Activated CD4-positive, alpha-beta T cell treated with anti-CD3 and anti-CD28 coated beads for 48 hours (primary cell): ENCODE measurements at places on chromosomes 3 and 15.

DNA sequence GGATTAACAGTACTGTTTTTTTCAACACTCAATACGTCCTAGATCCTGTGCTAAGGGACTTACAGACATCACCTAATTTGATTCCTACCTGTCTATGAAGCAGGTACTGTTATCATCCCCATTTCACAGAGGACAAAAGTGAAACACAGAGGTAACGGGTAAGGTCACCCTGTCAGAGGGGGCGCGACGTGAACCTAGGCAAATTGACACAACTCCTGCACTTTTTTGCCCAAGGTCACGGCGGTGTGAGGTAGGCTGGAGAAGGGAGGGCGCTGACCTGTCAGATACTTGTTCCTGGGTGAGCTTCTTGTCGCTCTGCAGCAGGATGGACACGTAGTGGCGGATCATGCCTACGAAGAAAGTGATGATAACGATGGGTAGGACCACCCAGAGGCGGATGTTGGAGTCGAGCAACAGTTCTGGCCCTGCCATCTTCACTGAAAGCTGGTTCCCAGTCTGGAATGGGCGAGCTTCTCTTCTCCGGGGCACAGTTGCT, 363 bp downstream of the EMC3 start:
- no peak for DNase-seq

DNA sequence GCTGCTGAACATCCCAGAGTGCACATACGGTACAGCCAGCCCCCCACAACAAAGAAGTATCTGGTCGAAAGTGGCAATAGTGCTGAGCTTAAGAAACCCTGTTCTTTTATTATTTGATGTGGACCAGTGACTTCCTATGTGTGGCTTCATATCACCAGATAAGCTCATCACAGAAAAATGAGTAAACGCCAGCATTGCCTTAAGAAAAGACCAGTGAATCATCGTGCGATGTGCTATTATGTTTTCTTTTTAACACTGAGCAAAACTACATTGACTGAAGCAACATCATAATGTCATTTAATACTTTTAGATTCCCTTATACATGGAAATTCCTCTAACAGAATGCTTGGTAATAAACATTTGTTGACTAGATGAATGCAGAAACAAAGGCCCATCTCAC, 45.2 kb upstream of the ARRDC4 start:
- DNase-seq: no peak

DNA sequence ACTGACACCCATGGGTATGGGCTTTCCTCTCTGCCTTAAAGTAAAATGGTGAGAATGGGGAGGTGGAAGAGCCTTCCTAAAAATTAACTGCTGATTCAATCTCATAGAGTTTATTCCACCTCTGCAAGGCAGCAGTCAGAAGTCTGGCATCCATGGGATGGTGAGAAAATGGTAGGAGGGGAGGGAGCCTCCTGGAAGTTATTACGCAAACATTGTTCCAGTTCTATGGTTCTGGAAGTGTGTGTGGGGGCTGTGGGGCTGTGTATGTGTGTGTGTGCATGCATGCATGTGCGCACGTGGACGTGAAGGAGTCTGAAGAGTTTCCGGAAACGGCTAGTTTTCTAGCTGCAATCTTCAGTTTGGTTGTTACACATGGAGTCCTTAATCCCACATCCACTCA, 177.6 kb downstream of the KCNAB1 start:
- DNase-seq: no peak

- no peak for DNase-seq
Observed at GRCh38 chr15:74461847-74462511, 1.0 kb upstream of the UBL7 start.

- DNase-seq: peak; percentile 79
Observed at GRCh38 chr15:45456212-45457106, 66.1 kb downstream of the SLC30A4 start.

DNA sequence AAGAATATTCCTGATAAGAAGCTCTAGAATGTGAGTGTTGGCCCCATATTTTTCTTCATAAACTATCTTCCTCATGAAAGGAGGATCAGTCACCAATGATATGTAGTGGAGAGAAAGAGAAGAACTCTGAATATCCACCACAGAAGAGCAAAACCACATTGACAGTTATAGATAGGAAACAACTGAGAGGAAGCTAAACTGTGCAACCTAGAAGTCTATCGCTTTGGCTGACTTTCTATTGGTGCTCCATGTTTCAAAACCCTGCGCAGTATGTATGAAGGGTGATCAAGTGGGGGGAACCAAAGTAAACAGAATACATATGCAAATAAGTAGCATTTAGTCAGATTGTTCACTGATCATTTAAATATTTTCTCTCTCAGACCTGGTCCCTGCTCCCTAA, 41.0 kb upstream of the ZNF280D start:
- DNase-seq: no peak

GRCh38 chr3:119723022-119723421, 20.2 kb downstream of the CFAP91 start:
- no peak for DNase-seq

- no peak for DNase-seq
Observed at GRCh38 chr3:183911087-183911486, 26.4 kb upstream of the PARL start.

- DNase-seq: no peak
Observed at GRCh38 chr3:115968871-115969270, 345.6 kb downstream of the GAP43 start.

GRCh38 chr3:39176025-39176714, 16.2 kb downstream of the XIRP1 start:
- DNase-seq: no peak

DNA sequence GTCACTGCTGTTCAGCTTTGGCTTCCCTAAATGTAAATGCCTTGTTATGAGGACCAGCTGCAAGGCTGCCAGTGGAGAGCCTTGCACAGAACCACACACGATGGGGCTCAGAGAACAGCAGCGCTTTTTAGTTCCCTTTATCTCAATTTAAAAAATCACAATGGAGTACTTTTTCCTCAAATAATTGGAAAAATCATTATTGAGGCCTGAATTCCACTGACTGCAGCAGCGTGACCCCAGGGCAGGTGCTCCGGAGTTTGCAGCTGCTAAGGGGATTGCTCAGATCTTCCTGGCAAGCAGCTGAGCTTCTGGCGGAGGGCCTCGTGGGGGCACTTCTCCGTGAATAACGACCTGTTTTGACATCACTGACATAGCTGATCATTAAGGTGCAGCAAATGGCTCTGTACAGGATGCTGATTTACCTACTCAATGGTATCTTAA, 245.6 kb upstream of the TRIM42 start:
- no peak for DNase-seq

DNA sequence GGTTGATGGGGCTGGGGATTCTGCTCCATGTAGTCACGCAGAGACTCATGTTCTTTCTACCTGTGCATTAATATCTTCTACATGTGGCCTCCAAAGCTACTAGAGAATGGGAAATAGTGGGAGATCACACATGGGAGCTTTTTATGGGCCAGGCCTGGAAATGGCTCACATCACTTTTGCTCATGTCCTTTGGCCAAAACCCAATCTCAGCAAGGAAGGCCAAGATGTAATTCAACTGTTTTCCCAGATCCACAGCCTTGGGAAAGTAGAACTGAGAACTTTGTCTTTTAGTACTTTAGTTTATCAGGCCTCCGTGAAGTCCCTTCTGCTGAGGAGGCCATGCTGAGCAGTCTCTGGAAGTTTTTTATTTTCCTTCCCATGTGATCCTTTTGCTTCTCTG, 73.2 kb upstream of the SLC4A7 start:
- no peak for DNase-seq

GRCh38 chr3:128293930-128294329, 140.6 kb downstream of the EEFSEC start:
- no peak for DNase-seq

DNA sequence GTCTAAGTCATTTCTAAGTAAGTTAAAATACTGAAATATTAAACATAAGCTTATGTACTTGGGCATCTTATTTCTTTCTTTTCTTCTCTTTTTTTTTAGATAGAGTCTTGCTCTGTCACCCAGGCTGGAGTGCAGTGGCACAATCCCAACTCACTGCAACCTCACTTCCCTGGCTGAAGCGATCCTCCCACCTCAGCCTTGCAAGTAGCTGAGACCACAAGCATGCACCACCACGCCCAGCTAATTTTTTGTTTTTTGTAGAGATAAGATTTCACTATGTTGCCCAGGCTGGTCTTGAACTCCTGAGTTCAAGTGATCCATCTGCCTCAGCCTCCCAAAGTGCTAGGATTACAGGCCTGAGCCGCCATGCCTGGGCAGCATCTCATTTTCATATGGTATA, 16.0 kb upstream of the ZNF710 start:
- DNase-seq: no peak

- no peak for DNase-seq
Observed at GRCh38 chr15:74798388-74799254, 14.0 kb upstream of the LMAN1L start.

- DNase-seq: no peak
Observed at GRCh38 chr15:94057305-94057704, 174.1 kb upstream of the MCTP2 start.

- no peak for DNase-seq
Observed at GRCh38 chr3:102174312-102174712, 260.5 kb upstream of the ZPLD1 start.

DNA sequence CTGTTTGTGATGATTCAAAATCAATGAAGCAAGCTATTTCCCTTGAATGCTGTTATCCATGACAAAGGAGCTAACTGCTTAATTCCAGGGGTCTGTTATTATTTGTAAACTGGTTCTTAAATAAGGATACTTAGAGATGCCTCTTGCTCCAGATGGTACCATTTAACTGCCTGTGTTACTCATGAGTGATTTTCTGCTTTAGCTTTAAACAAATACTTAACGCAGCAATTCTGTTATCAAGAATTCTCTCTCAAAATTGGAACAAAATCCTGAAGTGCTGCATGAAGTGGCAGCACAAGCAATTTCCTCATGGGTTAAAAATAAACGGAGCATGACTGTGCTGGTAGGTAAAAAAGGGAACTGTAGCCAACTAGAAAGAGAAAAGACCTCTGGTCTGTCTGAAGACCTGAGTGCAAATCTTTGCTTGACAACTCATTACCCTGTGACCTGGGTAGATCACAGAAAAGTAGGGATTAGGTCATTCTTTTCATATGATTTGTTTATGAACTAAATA, 62.5 kb upstream of the GBE1 start:
- DNase-seq: no peak

DNA sequence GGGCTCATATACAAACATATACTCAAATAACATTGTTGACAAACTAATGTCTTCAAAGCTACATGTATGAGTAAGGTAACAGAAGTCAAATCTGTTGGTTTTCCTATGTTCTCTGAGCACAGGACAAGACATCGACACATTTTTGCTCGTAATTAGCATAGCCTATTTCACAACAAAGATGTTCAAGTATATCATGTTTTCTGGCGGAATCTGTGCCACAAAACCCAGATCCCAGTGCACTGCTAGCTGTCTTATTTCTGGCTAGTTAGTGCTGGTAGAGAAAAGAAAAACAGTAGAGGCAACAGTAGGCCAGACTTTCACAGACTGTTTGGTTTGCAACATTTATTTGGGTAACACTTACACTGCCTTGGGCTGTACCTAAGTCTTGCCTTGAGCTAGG, 51.2 kb downstream of the RUBCN start:
- DNase-seq: no peak

DNA sequence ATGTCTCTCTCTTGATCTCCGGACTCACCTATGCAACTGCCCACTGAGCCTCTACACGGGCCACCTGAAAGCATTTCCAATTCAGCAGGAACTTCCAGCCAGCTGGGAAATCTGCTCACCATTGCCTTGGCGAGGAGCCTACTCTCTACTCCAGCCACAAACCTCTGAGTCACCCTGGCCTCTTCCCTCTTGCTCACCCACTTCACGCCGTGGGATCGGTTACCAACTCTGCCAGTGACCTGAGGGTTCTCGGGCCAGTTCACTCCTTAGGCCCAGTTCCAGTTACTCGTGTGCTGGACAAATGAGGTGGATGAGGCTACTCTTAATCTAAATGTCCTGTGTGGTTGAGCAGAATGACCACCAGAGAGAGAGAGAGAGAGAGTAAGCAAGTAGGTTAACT, 70.1 kb downstream of the CEMIP start:
- no peak for DNase-seq

DNA sequence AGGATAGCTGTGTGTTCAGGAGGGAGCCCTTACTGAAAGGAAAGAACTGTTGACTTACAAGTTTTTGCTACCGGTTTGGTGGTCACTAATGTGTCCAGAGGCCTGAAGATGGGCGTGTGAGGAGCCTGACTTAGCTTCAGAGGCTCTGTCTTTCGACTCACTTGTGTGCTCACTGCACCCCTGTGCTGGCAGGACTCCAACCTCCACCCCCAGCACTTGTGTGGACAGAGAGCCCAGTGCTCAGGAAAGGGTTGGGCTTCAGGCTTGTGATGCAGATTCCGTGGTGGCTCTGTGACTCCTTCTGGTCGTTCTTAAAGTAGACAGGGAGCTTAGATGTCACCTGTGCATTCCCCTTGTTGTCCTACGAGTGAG, 100.9 kb downstream of the PGPEP1L start:
- DNase-seq: no peak

- DNase-seq: no peak
Observed at GRCh38 chr15:48076454-48076853, 44.3 kb upstream of the SLC24A5 start.

DNA sequence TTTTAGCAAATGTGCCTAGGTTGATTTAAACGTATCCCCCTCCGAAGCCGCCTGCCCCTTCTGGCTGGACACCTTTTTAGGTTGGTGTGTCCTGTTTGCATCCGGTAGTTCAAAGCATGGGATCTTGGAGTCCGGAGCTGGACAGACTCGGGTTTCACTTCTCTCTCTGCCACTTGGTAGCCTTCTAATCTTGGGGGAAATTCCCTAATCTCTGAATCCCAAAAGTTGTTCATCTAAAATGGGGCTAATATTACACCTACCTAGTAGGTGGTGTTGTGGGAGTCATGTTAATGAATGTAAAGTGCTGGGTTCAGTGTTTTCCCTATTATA, 760 bp downstream of the FANCI start:
- no peak for DNase-seq

GRCh38 chr3:71485896-71486295, 97.6 kb downstream of the FOXP1 start:
- DNase-seq: no peak

- peak; percentile 31 for DNase-seq
Observed at GRCh38 chr3:193872265-193872753, 263.6 kb upstream of the HES1 start.

- no peak for DNase-seq
Observed at GRCh38 chr15:63107895-63108546, 13.6 kb upstream of the LACTB start.

DNA sequence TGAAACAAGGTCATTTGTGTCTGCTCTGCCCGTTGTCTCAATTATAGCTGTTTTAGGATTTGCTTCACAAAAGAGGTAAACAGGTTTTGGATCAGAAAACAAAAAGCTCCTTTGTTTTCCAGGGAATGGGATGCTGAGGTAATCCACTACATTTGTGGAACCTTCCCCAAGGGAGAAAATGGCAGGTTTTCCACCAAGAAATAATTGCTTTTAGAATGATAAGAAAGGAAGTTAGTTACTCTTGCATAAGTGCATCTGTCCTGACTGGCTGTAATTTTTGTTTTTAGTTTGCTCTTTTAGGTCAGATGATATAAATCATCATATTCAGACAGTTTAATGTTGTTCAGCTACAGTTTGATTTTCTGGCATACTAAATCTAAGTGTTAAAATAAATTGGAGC, 198.5 kb upstream of the COL8A1 start:
- no peak for DNase-seq

- DNase-seq: no peak
Observed at GRCh38 chr3:183123891-183124290, 24.6 kb upstream of the MCCC1 start.
